ENCODE measurements at places on chromosomes 5 and 9.

DNA sequence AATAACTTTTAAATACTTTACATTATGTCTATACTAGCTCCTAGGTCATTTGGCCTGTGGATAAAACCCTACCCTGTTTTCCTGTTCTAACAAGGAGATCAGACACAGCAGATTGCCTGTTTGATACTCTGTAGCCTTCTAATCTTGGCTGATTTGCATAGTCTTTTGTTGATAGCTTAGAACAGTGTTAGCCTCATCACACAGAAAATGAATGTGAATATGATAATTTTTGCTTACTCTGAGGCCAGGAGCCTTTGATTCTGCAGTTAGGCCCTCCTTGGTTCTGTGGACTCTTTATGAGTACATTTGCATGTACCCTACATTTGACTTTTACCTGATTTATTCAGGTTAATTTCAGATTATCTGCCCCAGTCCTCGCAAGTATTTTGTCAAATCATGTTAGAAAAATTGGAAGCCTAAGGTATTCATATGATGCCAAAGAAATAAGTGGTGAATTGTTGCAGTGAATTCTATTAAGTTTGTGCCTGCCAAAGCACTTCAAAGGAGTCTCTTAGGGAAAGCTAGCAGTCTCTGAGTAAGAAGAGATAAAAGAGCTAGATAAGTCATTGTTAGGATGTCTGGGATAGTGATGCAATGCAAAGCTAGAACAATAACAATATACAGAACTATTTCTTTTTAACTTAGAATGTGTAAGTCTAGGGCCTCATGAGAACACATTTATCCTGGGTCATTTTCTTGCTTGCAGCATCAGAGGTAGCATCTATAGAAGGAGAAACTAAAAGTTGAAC is 56.4 kb downstream of the SCAMP1 start:
- no peak for DNase-seq

DNA sequence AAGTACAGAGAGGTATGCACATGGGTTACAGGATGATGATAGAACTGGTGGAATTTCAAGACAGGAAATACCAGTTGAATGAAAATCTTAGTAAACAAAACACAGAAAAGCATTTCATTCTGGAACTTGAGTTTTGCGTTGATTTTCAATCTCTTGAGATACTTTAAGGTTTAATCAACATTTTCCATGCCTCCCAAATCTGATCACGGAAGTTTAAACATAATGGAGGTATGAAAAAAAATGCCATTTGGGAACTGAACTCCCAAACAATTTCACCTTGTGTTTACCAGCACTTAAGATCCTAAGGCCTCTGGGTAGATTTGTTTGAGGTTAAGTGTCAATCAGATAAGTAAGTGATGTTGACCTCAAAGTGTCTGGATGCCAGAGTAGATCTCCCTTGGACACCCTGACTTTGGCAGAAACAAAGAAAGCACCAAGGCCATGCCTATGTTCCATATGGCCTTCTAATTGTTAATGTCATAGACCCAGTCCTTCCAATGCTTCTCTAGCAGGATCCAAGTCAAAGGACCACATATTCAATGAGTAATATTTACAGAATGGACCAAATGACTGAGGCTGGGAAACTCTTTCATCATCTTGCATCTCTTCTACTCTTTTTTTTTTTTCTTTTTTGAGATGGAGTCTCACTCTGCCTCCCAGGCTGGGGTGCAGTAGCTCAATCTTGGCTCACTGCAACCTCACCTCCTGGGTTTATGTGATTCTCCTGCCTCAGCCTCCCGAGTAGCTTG is 216.9 kb downstream of the ARRDC3 start:
- no peak for DNase-seq

GRCh38 chr9:25975667-25976066 is 297.4 kb upstream of the TUSC1 start:
- no peak for DNase-seq

GRCh38 chr5:180642779-180643178 is 6.6 kb downstream of the FLT4 start:
- DNase-seq: no peak

GRCh38 chr5:173456751-173457171 is 128.5 kb upstream of the STC2 start:
- DNase-seq: no peak
